ENCODE measurements at places on chromosomes 2 and 18. TPM values are rescaled to one million over a fixed set of nuclear protein-coding genes. Genes with fewer than 3 reads are reported as not detected.

- no peak for DNase-seq
Observed at GRCh38 chr2:231614559-231615057, 21.9 kb downstream of the TEX44 start.

GRCh38 chr2:5394223-5394622 lies 298.0 kb upstream of the SOX11 start:
- no peak for DNase-seq

DNA sequence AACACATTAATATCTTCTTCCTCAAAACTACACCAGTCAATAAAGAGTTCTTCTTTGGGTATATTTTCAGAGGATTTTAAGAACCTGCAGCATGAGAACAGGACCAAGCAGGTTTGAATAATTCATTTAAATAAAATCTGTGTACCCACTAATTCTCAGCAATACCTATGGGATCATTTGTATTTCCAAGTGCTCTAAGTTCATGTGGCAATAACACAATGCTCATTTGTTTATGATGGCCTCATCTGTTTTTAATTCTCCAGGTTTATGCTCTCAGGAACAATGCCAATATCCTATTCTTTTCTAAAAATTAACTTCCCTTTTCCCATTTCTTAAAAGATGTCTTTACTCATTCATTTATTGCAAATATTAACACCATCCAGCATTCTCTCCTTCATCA lies 264.7 kb downstream of the METTL4 start:
- no peak for DNase-seq

- no peak for DNase-seq
Observed at GRCh38 chr2:193463011-193463410, 1268.3 kb upstream of the TMEFF2 start.

- no peak for DNase-seq
Observed at GRCh38 chr2:169803480-169803879, 4.8 kb downstream of the SSB start.

- DNase-seq: no peak
Observed at GRCh38 chr2:162211732-162212131, 31.5 kb downstream of the FAP start.

DNA sequence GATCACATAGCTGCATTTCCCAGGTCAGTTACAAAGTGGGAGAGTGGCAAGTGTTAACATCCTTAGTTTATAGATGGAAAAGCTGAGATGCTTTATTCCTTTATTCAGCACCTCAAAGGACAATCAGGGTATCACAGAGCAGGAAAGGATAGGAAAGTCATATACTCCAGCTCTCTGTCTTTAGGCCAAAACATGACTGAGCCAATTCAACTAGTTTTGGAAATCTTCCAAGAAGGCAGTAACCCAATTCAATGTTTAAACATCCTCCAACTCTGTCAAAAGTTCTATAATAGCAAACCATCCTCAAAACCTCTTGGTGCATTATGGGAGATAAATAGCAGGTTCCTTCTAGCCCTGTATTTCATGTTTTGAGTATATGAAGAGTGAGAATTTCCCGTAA lies 25.2 kb downstream of the CASP8 start:
- no peak for DNase-seq

GRCh38 chr2:160362541-160362940 lies 131.1 kb downstream of the RBMS1 start:
- no peak for DNase-seq

- DNase-seq: no peak
Observed at GRCh38 chr2:60984720-60985119, 32.8 kb upstream of the PEX13 start.

- DNase-seq: no peak
Observed at GRCh38 chr2:109611467-109612095, 2.2 kb downstream of the SEPTIN10 start.

- no peak for DNase-seq
Observed at GRCh38 chr2:29240601-29241000, 125.4 kb downstream of the CLIP4 start.

GRCh38 chr2:177398791-177399190 lies 6.2 kb downstream of the AGPS start:
- DNase-seq: no peak

- DNase-seq: no peak
Observed at GRCh38 chr2:38598991-38599295, 3.8 kb downstream of the HNRNPLL start.

- no peak for DNase-seq
Observed at GRCh38 chr18:45039376-45039775, 358.7 kb downstream of the SETBP1 start.

GRCh38 chr2:33521791-33522281 lies 45.4 kb downstream of the RASGRP3 start:
- DNase-seq: no peak

DNA sequence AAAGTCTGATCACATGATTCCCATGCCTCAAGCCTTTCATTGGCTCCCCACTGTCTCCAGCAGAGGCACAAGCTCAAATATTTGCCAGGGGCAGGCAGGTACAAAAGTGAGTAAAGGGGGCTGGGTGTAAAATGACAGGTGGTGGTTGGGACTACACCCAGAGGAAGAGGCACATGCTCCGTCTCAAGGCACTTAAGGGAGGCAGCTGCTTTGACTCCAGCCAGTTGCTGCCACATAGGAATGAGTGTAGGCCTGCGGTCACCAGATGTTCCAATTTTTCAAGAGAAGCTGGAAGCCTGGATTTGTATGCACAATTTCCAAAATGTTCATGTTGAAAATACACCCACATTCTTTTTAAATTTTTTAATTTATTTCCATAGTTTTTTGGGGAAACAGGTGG lies 164.4 kb downstream of the UPP2 start:
- DNase-seq: no peak

GRCh38 chr18:70335892-70336726 lies 47.3 kb downstream of the SOCS6 start:
- no peak for DNase-seq

- DNase-seq: no peak
Observed at GRCh38 chr2:170396799-170397459, 219.0 kb downstream of the MYO3B start.

DNA sequence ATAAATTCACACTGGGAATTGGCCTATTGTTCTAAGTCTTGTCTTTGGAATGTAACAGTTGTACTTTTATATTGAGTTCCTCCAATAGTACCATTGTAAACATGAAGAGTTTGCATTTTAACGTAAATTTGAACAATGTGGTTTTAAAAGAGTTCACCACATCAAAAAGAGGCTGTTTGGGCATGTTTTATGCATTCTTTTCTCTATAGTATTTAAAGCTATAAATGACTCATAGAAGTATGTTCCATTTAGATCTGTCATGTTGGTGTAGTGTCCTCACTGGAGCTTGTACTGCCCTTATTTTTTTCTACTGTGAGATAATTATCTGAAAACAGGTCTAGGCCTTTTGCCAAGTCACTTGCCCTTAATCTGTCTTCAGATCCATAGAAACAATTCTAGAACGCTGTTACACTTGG lies 141.9 kb downstream of the RHBDD1 start:
- no peak for DNase-seq

DNA sequence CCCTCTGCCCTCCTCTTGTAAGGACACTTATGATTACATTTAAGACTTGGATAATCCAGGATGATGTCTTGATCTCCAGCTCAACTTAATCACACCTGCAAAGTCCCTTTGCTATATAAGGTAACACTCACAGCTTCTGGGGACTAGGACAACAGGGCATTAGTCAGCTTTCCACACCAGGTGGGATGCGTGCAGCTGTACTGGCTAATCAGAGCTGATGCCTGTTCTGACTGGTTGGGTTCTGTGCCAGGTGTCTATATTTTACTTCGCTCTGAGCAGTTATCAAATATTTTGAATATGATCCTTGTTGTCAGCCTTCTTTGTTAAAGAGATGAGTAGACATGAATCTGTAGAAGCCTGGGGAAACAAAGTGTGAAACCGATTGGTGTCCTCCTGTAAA lies 115.5 kb upstream of the ATP8B1 start:
- DNase-seq: no peak

- no peak for DNase-seq
Observed at GRCh38 chr2:241363426-241363825, 7.3 kb downstream of the FARP2 start.

DNA sequence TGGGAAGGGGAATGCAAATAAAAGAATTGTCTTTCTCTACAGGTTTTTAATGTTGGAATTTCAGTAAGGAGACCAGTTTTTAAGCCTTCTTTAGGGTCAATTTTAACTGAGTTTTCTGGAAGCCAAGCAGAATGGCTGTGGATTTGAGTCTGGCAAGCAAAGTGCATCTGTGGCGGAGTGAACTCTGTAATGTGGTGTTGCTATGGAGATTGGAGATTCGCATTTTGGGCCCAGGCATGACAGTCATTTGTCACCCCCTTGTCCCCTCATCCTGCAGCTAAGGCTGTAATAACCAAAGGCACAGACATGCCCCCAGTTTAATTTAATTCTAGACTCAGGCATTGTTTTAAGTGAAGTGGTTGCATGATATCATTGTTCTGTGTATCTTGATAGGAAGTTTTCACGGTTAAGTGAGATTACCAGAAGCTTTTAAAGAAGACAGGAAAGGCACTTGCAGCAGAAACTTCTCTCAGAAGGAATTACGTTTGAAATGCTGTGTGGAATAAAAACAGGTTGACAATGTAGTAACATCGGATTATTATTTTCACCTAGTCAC lies 30.6 kb downstream of the ARMC9 start:
- no peak for DNase-seq

PCARE gene
- total RNA-seq: 0.11 TPM

IL1RN gene
- 1.3 TPM for total RNA-seq

COL4A3 gene
- 86.5 TPM for total RNA-seq

ATIC gene
- total RNA-seq: 25.7 TPM

STPG4 gene
- not detected for total RNA-seq

ITGA4 gene
- 7.8 TPM for total RNA-seq

FOXD4L1 gene
- total RNA-seq: not detected

GKN1 gene
- not detected for total RNA-seq

XDH gene
- not detected for total RNA-seq

GCG gene
- not detected for total RNA-seq

Measured in thyroid gland (tissue), 4 donors.